ENCODE measurements at places on chromosomes 3 and 15.

- DNase-seq, result no peak
These were observed 17.6 kb downstream of the PODXL2 start for GRCh38 chr3:127646501-127647046.

GRCh38 chr3:152256851-152257562 is 11.7 kb upstream of the MBNL1 start:
- DNase-seq, result no peak

DNA sequence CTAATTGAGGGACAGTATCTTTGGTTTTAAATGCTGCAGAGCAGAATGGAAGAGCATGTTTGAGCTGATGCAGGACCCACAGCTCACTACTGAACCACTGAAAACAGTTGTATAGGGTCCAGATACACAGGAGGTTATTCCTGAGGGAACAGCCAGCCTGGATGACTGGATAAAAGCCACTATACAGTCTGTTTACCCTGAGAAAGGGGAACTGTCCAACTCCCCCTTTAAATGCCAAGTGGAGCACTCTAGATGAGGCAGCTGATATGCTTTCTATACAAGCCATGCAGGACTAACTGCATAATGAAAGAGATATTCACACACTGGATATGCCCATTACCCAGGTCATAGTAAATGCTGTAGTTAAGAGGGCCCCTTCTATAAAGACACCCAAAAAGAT is 138.6 kb downstream of the IMPG2 start:
- no peak for DNase-seq

DNA sequence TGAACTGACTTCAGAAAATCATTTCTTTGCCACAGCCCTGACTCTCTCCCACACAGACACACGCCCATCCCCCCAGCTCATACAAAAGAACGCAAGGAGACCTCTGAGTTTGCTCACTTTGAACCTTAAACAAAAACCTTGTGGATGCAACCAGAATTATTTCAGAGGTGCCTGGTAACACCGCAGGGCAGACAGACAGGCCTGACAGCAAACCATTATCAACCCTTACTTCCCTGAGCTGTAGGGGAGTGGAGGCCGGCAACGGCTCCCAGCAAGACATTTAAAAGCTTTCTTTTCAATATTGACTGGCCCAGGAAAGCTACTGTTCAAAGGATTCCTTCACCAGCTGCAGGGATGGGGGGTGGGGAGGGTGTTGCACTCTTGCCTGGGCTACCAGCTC is 2.0 kb upstream of the EFCC1 start:
- no peak for DNase-seq

GRCh38 chr3:48467473-48468267 is 21.1 kb downstream of the ATRIP start:
- DNase-seq, result no peak

DNA sequence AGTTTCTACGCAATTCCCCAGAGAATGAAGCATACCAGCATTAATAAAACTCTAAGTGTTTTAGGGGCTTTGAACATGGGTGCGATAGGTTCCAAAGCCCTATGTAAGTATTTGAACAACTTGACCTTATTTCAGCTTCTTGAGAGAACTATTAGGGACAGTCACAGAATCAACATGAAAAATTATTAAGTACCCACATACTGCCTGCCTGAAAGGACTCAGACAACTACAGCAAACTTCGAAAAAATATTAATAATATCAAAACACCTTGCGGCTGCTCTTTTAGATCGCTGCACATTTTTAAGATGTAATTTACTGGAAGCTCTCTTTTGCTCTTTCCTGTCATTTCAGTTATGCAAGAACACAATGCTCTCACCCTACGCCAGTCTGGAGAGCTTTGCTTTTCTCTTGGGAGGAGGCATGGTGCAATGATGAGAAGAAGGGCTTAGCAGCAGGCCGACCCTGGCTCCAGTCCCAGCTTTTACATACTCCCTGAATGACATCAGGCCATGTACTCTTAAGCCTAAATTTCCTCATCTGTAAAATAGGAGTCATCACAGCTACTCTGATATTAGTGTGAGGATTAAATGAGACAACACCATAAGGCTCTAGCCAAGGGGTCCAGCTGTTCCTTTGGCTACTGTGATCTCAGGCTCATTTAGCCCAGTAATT is 640.7 kb downstream of the FHIT start:
- DNase-seq, result no peak

DNA sequence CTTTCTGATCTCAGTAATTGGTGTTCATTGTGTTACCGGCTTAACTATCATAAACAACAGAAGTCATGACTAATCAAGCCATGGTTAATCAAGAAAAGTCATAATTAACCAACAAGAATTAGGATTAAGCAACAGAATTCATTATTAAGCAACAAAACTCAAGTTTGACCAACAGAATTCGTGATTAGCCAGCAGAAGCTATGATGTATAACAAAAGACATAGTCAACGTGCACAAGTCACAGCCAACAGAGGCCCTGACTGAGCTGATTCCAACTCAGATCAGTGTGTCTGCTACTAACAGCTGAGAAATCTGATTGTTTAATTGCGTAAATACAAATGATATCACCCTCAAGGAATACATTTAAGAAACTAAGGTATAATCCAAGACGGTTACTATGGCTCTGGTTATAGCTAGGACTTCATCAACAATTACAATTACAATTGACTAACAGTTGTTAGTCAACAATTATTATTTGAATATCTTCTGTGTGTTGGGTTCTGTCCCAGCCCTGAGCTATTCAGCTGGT is 67.7 kb downstream of the RARB start:
- DNase-seq, result no peak

DNA sequence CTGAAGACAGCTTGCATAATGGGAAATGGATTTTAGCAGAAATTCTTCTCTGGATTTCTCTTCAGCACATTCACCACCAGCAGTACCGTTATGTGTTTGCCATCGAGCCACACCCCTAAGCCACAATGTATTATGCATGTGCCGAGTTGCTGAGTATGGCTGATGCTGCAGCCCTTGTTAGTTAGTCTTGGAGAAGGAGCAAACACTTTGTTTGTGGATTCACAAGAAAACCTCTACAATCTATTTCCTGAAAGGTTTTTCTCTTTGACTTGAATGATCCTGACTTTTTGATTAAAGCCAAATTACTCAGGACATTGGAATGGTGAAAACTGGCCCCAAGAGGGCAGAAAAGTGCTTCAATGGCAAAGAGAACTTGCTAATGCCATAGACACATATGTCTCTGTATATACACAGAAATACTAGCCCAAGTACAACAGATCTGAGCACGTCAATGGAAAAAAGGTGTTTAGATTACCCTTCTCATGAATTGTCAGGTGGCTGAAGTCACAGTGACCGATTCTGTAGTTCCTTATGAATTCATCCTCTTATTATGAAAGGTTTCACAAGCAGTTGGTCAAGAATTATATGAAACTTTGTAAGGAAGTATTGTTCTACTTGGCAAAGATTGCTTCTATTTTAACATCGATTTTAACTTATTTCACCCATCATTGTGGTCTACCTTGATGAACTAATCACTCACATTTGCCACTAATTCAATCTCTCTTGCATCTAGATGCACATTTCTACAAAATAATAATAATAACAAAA is 103.0 kb downstream of the P3H2 start:
- no peak for DNase-seq

DNA sequence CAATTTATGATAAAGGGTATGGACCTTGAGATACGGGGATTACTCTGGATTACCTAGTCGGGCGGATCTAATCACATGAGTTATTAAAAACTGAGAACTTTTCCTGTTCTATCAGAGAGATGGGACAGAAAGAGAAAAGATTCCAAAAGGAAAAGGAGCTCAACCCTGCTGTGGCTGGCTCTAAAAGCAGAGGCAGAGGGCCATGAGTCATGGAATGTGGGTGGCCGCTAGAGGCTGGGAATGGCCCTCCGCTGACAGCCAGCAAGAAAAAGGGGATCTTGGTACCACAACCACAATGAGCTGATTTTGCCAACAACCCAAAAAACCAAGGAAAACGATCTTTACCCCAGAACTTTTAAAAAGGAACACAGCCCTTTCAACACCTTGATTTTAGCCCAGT is 210.0 kb downstream of the MAGI1 start:
- DNase-seq, result no peak

- no peak for DNase-seq
These were observed 1.6 kb upstream of the DCBLD2 start for GRCh38 chr3:98903099-98903498.

DNA sequence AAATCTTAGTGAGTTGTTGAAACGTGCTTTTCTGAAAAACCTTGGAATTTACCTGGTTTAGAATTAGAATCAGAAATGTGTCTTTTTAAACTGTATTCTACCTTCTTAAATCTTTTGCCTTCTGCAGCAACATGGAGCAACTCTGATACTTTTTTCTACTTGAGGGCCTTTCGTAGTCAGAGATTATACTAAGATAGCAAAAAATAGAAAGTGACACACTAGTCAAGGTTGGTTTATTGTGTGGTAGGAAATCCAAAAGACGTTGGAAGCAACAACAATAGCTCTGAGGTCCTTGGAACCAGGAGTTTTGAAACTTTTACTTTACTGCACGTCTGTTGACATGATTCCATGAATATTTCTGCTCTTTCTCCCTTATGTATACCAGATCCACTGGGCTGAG is 294.9 kb downstream of the LPP start:
- DNase-seq, result no peak

- DNase-seq, result no peak
These were observed 57.6 kb downstream of the BHLHE40 start for GRCh38 chr3:5036858-5037257.

DNA sequence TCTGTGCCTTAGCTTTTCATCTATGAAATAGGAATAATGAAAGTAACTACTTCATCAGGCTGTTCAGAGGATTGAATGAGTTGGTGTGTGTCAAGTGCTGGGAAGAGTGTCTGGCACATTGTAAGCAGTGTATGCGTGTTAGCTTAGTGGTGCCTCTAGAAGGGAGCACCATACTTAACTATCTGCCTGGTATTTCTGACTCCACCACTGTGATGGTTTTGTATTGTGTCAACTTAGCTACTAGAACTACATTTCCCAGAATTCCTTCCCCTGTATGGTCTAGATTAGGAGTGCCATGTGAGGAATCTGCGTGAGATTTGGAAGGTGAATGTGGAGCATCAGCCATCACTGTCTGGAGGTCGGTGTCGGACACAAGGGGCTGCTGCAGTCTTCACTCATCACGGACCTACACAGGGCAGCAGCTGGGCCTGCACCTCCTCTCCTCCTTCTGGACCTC is 115.4 kb upstream of the GALNT15 start:
- no peak for DNase-seq

DNA sequence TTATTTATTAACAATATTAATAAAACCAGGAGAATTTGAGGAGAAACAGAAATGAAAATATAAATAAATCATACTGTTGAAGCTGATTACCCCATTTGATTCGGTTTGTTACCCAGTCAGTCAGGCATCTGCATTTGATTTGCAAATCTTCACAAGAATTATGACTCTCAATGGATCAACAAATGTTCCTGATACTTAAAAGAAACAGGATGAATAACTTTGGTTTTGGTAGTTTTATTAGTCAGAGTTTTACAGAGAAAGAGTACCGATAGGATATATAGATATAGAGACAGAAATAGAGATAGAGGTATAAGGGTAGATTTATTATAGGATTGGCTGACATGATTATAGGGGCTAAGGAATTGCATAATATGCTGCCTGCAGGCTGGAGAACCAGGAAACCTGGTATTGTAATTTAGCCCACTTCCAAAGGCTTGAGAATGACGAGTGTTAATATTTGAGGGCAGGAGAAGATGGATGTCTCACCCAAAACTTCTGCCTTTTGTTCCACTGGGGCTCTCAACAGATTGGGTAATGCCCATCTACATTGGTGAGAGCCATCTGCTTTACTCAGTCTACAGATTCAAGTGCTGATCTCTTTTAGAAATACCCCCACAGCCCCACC is 241.6 kb upstream of the COL8A1 start:
- no peak for DNase-seq

GRCh38 chr15:80162059-80162554 is 9.3 kb downstream of the FAH start:
- DNase-seq, result no peak

- DNase-seq, result no peak
These were observed 404.6 kb downstream of the SI start for GRCh38 chr3:164673738-164674137.

- DNase-seq, result no peak
These were observed 199.7 kb downstream of the AKAP13 start for GRCh38 chr15:85579957-85580694.

GRCh38 chr15:99574502-99574901 is 8.7 kb downstream of the MEF2A start:
- no peak for DNase-seq

GRCh38 chr3:46386205-46386604 is 15.5 kb downstream of the CCR5 start:
- no peak for DNase-seq

GRCh38 chr3:8069471-8069870 is 432.2 kb upstream of the LMCD1 start:
- no peak for DNase-seq

- DNase-seq, result peak; percentile 36
These were observed 13.7 kb downstream of the MAP1A start for GRCh38 chr15:43531018-43531670.

GRCh38 chr3:52893723-52894122 is 3.6 kb downstream of the STIMATE start:
- DNase-seq, result peak; percentile 17

- DNase-seq, result no peak
These were observed 33.0 kb downstream of the SLC35A5 start for GRCh38 chr3:112594856-112595255.

- DNase-seq, result no peak
These were observed 19.9 kb upstream of the ABHD2 start for GRCh38 chr15:89068325-89068784.

DNA sequence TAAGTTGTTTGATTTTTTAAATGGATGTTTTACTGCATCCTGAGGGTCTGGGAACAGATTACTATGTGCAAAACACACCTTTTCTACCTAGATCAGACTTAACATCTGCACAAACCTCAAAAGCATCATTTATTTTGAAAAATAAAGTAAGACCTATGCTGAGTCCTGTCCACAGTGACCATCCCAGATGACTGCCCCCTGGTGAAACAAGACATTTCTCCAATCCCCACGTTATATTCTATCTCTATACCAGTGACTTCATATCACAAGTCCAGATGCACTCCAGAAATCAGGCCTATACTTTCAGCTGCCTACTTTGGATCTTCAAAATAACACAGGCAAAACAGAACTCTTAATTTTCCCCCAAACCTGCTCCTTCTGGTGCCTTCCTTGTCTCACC is 143.2 kb downstream of the P2RY1 start:
- DNase-seq, result no peak

- no peak for DNase-seq
These were observed 183.6 kb downstream of the NSMCE3 start for GRCh38 chr15:29086001-29086400.

GRCh38 chr3:52004906-52005395 is 9.3 kb upstream of the RPL29 start:
- DNase-seq, result no peak

- no peak for DNase-seq
These were observed 241.8 kb upstream of the LRTM1 start for GRCh38 chr3:55169608-55170072.

GRCh38 chr15:96326328-96327154 is 4.0 kb upstream of the NR2F2 start:
- no peak for DNase-seq

GRCh38 chr3:172561897-172562640 is 38.8 kb upstream of the TNFSF10 start:
- no peak for DNase-seq

- DNase-seq, result no peak
These were observed 35.1 kb upstream of the CPB1 start for GRCh38 chr3:148792516-148792915.
